ENCODE measurements at places on chromosomes 1 and 21.

GRCh38 chr21:41770901-41771624, 4.2 kb upstream of the RIPK4 start:
- DNase-seq, result no peak

DNA sequence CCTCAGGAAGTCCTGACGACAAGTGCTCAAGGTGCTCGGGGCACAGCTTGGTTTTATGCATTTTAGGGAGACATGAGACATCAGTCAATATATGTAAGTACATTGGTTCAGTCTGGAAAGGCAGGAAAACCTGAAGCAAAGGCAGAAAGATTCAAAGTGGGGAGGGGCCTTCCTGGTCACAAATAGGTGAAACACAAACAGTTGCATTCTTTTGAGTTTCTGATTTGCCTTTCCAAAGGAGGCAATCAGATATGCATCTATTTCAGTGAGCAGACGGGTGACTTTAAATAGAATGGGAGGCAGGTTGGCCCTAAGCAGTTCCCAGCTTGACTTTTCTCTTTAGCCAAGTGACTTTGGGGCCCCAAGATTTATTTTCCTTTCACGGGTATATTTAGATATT, 8.9 kb upstream of the RNF187 start:
- DNase-seq, result no peak

- no peak for DNase-seq
Observed at GRCh38 chr21:39094847-39095579, 88.2 kb downstream of the PSMG1 start.

DNA sequence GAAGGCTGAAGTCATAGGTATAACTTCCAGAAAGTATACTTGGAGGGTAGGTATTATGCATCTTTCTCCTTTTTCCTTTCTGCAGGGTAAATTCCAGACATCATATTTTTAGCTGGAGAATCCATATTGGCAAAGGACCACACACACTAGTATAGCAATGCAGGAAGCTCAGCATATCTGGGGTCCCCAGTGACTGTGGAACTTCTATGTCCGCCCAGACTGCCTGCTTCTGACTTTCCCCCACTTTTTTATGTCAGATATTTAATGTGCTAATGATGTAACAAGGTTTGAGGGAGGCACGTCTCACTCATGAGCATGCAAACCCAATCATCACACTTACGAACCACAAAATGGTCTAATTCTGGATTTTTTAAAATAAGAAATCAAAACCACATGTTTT, 90.4 kb downstream of the BACH1 start:
- DNase-seq, result no peak

GRCh38 chr1:153439273-153439672, 21.2 kb downstream of the S100A7 start:
- no peak for DNase-seq

DNA sequence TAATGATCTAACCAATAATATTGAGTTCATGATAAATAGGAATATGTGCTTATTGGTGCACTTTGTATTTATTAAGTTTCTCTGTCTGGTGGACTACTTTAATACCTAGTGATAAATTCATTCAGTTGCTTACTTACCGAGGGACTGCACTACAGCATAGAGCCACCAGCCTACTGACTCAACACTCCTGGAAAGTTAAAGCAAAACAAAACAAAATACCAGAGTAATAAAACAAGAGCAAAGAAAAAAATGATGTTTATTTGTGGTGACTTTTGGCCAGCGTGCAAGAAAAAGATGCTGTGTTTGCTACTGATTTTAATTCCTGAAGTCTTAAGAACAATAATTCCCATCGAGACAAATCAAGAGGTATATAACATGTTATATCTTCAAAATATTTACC, 586.3 kb downstream of the PLA2G4A start:
- DNase-seq, result no peak

DNA sequence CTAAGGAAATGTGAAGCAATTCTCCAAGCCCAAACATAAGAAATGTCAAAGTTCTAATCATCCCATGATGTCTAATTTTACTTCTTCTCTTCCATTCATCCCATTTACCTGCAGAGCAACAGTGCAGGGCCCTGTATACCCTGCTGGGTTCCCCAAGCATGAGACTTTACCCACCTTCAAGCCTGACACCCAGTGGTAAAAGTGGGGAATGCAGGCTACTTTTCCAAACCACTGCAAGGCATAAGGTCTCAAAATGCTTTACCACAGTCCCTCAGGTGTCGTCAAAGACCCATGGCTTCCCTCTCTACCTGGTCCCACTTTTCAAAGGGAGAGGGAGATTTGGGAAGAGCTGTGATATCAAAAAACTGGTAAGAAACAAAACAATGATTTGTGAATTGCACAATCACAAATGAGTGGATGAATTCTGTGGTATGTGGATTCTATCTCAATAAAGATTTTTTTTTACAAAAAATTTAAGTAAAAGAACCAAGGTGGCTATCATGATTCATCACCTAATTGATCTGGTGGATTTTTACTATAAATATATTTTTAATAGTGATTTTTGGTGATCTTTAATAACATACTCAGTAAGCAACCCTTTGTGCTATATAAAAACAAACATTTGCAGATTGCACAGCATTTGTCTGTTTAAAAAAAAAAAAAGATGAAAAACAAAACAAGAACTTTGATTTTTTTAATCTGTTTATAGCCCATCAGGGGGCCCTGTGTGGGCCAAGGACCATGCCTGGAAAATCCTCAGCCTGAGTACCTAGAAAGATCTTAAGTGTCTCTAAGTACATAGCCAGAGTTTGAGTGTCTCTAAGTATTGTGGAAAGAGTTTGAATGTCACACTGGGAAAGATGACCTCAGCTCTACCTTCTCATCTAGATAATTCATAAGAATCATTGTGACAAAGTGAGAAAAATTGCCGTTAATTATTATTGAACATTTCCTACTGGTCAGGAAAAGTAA, 73.1 kb upstream of the GJB5 start:
- no peak for DNase-seq

DNA sequence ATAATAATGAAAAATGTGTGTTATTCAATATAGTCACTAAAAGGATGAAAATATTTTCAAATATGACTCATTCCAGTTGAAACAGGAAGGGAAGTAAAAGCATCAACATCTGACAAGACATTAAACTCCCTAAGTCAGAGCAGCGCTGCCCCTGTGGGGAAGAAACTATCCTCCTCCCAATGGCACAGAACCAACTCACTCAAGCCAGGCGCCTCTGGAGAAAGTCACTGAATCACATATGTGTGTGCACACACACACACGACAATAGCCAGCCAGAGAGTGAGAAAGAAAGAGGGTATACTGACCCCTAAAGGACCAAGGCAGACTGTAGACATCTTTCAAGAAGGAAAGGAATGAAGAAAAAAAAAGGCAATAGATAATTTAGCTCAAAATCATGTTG, 126.9 kb downstream of the SETD4 start:
- no peak for DNase-seq

DNA sequence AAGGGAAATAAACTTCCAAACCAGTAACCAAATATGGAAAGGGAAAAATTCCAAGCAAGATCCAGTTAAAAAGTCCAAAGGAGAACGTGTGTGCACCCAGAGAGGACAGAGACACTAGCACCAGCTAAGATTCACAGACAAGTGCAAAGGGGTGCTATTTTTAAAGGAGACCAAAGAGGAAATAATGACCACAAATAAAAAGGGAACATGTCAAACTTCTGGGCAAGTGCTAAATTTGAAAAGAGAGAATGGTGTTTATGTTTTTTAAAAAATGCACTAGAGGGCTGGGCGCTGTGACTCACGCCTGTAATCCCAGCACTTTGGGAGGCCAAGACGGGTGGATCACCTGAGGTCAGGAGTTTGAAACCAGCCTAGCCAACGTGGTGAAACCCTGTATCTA, 8.6 kb downstream of the JAM2 start:
- DNase-seq, result no peak

- DNase-seq, result no peak
Observed at GRCh38 chr21:41536827-41537103, 28.8 kb upstream of the TMPRSS2 start.

- no peak for DNase-seq
Observed at GRCh38 chr1:242761556-242761955, 237.1 kb upstream of the PLD5 start.

DNA sequence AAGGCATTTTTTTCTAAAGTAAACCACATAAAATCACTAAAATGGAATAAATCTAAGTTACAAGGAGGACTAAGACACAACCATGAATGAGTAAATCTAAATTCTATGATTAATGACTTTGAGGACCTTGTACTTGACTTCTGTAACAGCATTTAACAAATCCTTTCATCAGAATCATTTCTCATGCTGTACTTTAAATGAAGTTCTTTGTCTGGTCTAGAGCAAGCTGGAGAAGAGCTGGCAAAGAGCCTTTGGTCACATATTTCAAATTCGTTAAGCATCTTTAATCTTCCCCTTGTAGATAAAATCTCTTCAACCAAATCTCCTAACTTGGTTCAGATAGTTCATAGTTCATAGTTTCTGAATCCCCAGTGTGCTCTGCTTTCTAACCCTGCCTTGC, 405.4 kb downstream of the PTPRC start:
- DNase-seq, result no peak

DNA sequence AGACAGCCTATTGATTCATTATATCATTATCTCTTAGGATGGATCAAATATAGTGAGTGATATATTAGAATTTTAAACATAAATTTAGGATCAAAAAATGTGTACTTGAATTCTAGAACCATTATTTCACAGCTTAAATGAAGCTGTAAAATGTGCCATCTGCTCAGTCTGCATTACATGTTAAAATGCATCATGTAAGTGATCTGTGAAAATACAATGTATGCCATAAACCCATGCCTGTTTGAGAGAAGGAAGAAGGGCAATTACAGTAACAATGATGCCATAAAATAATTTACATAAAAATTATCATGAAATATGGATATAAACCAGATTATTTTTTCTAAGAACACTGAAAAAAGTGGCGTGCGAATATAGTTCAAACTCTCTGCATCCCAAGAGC, 1066.0 kb upstream of the ADGRL4 start:
- DNase-seq, result no peak
